Stimulated activated CD4-positive, alpha-beta T cell treated with anti-CD3 and anti-CD28 coated beads, Interleukin-12 subunit alpha, Interleukin-12 subunit beta, amount 100 ng/mL, for 48 hours (primary cell): ENCODE measurements at places on chromosomes 13 and 19.

GRCh38 chr13:76762721-76763120 lies 123.5 kb downstream of the KCTD12 start:
- DNase-seq, result no peak

DNA sequence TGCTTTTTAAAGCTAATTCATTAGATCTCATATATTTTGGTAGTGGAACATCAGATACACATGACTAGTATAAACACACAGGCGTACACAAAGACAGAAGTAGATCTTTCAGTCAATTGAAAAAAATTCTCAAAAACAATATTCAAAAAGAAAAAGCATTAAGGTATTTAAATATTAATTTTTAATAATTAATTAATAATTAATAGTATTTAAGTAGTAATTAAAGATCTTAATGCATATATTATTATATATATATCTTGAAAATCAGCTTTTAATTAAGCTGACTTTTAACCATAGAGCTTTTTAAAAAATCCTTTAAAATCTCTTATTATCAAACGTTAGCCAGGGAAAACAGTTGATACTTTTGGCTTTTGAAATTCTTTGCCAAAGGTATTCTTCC lies 489.4 kb upstream of the PCDH20 start:
- DNase-seq, result no peak

- DNase-seq, result no peak
Observed at GRCh38 chr13:111548301-111548700, 227.9 kb downstream of the TEX29 start.

- no peak for DNase-seq
Observed at GRCh38 chr19:1862068-1862423, 1.3 kb downstream of the KLF16 start.

DNA sequence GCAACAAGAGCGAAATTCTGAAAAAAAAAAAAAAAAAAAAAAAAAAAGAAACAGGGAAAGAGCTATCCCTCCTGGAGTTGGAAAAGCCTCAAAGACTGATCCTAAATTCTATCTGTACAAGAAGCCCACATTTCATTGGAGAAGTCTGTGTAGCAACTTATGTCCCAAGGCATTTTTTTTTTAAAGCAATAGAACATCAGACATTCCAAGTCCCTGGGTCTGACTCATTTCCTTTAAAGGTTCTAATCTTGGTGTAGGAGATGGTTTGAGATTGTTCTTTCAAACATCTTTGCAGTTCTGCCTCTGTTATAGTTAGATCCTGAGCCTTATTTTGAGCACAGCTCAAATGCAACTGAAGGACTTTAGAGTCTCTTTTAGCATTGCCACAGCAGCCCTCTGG lies 706.5 kb upstream of the MIR17HG start:
- DNase-seq, result no peak

GRCh38 chr19:24159707-24160106 lies 72.7 kb downstream of the ZNF254 start:
- DNase-seq, result no peak

DNA sequence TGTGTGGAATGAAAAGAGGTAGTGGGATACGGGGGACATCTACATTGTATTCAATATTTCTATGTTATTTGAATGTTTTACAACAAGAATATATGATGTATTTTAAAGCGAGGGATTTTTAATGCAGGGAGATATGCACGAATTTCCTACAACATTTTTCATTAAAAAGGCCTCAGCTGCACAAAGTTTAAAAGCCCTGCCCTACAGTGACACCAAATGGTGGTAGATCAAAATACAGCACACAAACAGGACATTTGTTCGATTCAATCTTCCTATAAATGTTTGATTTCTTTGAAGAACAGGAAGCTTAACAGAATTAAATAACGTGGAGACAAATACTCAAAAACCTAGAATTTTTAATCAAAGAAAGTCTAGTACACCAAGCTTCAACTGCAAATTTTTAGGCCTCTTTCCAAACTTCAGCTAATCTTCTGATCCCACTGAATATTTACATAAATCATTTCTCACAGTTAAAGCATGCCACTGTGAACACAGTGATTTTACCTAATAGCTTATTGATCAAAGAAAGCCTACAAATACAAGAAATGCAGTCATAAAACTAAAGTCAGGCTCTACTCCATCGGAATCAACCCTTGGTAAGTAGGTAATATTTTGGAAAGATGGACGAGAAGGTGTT lies 257.2 kb downstream of the DIAPH3 start:
- no peak for DNase-seq

DNA sequence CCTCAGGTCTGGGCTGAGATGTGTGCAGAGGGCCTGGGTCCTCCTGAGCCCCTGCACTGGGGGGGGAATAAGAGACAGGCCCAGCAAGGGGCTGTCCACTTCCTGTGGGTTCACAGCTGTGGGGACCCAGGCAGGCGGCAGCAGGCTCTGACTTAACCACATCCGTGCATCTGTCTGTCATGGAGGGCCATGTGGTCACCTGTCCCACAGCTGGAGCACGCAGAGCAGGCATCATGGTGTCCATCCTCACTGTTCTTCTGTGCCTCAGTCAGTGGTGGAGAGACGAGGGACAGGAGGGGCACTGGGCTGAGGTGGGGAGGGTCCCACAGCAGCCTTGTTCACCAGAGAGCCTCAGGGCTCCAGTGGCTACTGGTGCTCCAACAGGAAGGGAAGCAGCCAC lies 16.3 kb upstream of the KIR3DL3 start:
- DNase-seq, result no peak
